ENCODE measurements at places on chromosomes 4 and X.

DNA sequence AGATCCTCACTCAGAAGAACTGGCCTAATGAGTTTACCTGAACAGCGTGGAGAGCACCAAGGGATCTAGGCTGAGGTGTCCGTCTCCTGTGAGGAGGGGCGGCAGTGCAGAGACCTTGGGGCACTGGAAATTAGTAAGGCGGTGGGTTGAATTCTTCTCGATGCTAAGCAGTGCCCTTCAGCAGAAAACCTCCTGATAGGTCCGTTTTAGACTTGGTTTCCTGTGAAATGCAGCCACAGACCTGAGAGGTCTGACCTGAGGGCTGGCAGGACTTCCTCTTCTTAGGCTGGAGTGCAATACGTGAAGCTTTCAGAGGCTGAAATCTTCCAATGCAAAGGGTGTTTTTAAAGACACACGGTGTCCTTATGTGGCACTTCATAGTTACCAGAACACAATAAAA, at the start of gene CLNK:
Gene CLNK, minus strand, starts transcription at position 138 of the 400 bp plus-strand sequence. CDS start 16,899 bp downstream, outside the sequence.
- no peak for DNase-seq

DNA sequence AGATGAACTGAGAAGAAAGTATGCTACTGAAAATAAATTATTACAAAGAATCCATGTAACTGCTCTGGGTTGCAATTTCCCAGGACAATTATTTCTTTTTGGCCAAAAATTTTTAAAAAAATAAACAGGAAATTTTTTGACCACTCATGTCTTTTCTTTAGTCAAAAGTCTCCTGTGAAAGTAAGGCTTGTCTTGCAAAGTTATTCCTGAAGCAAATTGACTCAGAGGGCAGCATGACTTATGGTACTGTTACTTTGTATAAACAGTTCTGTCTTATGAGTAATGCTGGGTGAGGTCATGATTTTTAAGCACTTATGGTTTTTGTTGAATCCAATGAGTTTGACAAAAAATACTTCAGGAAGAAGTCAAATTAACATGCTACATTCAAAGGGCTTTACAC, 292.8 kb upstream of the ARSJ start:
- no peak for DNase-seq

DNA sequence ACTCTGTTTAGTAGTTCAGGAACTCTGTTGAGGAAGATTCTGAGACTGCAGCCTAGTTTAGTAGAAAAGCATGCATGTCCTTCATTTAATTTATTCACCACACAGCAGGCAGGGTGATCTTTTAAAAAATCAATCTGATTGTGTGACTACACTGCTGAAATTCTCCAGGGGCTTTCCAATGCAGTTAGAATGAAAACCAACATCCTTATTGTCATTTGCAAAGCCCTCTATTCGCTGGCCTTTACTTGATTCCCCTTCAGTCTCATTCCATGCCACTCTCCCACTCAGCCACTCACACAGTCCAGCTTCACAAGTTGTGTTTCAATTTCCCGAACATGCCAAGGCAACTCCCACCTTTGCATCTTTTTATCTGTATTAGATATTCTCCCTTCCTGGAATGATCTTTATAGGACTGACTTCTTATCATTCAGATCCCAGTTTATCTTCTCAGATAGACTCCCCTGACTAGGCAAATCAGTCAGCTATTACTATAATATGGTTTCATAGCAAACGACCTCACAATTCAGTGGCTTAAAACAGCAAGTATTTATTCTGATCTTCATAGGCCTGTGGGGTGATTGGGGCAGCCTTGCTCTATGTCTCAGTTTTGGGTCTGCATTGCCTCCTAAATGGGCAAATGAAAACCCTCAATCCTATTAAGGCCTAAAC, 21.3 kb upstream of the FTHL17 start:
- DNase-seq, result no peak

DNA sequence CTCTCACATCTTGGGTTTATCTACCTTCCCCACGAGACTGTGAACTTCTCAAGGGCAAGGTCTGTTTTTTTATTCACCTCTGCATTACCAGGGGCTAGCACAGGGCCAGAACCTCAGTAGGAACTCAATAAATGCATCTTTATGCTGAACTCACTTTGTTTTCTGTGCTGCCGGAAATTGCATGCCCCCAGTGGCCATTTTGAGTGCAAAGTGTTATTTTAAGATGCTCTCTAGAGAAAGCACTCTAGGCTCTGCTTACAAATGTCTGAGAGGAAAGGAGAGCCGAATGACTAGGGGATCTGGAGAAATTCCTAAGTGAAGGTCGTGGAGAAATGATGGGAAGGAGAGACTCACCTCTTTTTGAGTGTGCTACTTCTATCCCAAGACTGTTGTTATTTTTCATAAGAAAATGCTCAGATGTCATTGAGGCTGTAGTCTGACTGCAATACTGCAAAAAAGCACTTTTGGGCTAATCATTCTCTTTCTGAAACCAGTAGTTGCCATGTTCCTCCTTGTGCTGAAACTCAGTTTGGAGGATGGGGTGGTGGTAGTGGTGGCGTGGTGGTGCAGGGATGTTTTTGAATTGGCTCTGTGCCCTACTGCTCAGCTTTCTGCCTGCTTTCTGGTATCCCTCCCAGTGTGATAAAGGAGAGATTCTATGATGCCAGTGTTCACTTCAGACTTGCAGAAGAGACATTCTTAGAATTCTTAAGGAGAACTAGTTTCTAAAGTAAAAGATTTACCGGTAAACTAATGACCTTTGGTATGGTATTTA, 41.3 kb downstream of the DOCK11 start:
- DNase-seq, result no peak

DNA sequence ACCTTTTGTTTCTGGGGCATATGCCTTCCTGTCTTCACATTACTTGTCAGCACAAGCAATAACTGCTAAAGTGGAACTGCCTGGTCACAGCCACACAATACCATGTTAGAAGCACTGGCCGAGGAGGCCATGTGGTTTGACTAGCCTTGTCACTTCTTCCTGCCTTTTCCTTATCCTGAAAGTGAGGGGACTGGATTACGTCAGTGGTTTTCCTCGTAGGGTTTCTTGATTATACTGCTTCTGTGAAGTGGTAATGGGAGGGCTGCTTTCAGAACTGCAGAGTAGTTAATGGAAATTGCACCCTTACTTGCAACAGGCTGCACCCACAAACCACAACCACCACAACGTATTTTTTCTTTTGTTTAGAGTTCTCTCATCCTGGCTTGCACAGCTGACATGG, 26.6 kb downstream of the ZRSR2 start:
- no peak for DNase-seq

- DNase-seq, result no peak
Measured at GRCh38 chr4:125961626-125962025, 646.9 kb downstream of the FAT4 start.

DNA sequence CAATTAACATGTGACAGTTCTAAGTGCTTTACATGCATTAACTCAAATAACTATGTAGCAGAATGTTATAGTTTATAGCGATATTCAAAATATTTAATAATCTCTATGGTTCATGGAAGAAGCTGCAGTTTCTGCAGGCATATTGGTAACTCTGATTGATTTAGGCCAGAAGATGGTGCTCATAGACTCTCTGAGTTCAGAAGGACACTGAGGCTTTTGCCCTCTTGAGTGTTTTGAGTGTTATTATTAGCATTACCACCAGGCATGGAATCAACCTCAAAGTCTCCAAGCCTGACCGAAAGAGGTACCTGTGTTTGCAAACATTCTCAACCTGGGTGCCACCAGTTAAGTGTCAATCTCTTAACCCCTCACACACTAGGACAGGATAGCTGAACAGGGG, 792.3 kb upstream of the PCDH7 start:
- DNase-seq, result no peak

- no peak for DNase-seq
Measured at GRCh38 chrX:13691841-13692371, 3.0 kb downstream of the RAB9A start.

DNA sequence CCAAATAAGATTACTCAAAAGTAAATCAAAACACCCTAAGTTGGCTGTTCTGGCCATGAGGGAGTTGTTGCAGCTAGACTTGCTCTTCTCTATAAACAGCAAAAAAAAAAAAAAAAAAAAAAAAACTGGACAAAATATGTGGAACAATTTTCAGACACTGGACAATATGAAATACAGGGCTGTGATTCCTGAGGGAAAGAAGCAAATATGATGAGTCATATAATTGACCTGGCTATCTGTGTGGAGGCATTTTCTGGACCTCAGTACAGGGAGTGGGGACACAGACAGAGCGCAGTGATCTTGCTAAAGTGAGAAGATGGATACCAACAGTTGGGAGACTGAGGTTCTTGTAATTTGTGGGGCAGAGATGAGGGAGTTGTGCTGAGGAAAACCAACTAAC, 192.0 kb upstream of the HAND2 start:
- DNase-seq, result no peak

- no peak for DNase-seq
Measured at GRCh38 chr4:62683799-62684566, 1483.9 kb downstream of the ADGRL3 start.
